ENCODE measurements at places on chromosomes 7 and 10.

GRCh38 chr10:90179696-90180407 is 478.5 kb downstream of the KIF20B start:
- peak; percentile 20 for DNase-seq

DNA sequence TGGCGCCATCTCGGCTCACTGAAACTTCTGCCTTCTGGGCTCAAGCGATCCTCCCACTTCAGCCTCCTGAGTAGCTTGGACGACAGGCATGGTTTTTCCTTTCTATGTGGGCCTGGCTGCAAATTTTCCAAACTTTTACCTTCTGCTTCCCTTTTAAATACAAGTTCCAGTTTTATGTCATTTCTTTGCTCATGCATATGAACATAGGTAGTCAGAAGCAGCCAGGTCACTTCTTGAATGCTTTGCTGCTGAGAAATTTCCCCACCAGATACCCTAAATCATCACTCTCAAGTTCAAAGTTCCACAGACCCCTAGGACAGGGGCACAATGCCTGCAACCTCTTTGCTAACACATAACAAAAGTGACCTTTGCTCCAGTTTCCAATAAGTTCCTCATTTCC is 21.6 kb upstream of the RPEL1 start:
- DNase-seq: no peak

DNA sequence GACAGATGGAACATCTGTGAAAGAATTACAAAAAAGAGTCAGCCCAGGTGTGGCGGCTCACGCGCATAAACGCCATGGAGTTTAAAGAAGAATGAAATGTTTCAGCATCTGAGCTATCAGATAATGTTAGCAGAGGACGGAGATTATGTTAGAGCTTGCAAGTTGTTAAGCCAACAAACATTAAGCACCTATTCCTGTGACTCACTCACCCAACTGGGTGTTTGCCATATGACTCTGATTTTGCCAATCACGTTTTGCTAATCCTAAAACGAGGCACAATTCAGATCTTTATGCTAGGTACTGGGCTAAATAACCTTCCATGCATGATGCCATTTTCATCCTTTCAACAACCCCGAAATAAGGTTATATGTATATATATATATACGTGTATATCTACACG is 29.0 kb upstream of the CCNY start:
- DNase-seq: no peak

GRCh38 chr10:15035385-15036301 is 8.1 kb upstream of the OLAH start:
- DNase-seq: no peak

DNA sequence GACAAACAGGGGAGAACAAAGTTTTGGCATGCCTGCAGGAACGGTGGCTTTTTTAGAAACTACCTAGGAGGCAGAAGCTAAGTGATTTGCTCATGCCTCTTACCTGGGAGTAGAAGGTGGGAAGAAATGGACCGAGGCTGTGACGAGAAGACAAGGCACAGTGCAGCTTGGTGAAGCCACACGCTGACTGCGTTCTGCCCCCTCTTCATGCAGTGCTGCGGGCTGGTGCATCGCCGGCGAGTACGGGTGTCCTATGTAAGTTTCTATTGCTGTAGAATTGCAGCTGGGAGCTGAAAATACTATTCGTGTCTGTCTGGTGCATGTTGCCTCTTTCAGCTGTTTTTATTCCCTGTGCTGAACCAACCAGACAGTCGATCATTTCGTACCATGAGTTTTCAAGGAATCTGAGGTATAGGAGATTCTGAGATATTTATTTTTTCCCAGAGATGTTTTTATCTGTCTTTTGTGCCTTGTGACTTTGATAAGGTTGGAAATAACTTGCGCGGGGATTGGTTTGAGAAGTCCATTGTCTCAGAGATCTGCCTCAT is 120.9 kb downstream of the CACNB2 start:
- DNase-seq: no peak

GRCh38 chr7:70405241-70405640 is 726.7 kb upstream of the GALNT17 start:
- DNase-seq: no peak

GRCh38 chr10:5078547-5079180 is 15.6 kb upstream of the AKR1C3 start:
- peak; percentile 66 for DNase-seq

GRCh38 chr10:109487691-109488090 is 435.6 kb downstream of the XPNPEP1 start:
- no peak for DNase-seq

GRCh38 chr7:111593343-111593742 is 31.1 kb upstream of the IMMP2L start:
- DNase-seq: no peak

GRCh38 chr10:116973946-116974455 is 31.0 kb downstream of the SHTN1 start:
- no peak for DNase-seq

DNA sequence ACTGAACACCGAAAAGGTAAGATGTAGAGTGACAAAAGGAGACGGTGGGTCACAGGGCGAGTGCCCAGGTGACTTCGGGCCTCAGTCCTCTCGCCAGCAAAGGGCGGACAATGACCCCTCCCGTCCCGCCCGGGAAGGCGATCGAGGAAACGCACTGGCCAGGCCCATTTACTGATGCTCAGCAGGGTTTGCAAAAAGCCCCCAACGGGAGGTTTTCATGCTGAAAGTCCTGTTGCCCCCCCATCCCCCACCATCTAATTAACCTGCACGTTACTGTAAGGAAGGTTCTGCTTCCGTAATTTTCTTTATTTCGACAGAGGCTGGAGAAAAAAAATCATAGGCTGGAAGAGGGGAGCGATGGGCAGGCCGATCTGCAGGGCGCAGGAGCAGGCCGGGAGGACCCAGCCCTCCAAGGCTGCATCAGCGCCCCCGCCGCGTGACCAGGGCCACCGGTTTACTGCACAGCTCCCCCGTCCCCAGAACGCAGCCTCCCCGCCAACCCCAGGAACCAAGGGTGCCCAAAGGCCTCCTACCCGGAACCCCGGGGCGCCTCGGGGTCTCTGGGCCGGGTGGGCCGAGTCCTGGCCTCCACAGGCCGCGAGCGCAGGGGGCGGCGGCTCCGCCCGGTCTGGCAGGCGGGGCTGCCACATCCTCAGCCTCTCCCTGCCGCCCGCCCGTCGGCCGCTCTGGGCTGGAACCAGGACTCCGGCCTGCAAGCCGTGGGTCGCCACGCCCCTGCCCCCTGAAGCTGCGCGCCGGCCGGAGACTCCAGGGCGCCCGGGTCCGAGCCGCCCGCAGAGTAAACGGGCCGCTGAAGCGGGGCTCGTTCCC is 613 bp downstream of the OAT start:
- DNase-seq: peak; percentile 80

DNA sequence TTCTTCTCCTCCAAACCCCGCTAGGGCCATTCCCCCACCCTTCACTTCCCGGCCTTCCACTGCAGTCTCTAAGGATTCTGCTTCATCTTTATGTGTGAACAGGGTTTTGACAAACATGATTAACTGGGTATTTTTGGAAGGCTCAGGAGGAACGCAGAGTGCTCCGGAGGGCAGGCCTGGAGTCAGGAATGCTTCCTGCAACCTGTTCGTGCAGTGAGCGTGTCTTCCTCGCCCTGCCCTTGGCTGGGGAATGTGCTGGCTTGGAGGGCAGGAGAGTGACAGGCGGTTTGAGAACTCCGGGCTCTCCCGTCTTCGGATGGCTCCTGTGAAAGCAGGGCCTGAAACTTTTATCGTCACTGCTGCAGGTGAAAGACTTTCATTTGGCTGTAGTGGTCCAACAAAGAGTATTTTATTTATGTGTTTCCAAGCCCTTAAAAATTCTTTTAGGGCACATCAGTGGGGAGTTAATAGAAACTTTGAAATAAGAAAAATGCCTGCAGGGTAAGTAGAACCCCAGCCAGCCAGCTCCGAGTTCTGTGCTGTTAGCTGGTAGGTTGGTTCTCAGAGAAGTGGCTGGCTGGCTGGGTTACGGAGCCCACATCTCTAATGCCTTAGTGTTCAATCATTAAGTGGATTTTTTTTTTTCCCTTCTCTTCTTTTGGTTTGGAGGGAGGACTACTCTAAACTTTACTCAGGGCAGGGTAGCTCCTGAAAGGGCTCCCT is 51.0 kb downstream of the TCF7L2 start:
- no peak for DNase-seq

- no peak for DNase-seq
Measured at GRCh38 chr7:125746510-125746909, 816.9 kb upstream of the POT1 start.

GRCh38 chr10:18400201-18400905 is 251.0 kb downstream of the NSUN6 start:
- peak; percentile 11 for DNase-seq

- DNase-seq: no peak
Measured at GRCh38 chr10:56096226-56096517, 264.9 kb downstream of the ZWINT start.

DNA sequence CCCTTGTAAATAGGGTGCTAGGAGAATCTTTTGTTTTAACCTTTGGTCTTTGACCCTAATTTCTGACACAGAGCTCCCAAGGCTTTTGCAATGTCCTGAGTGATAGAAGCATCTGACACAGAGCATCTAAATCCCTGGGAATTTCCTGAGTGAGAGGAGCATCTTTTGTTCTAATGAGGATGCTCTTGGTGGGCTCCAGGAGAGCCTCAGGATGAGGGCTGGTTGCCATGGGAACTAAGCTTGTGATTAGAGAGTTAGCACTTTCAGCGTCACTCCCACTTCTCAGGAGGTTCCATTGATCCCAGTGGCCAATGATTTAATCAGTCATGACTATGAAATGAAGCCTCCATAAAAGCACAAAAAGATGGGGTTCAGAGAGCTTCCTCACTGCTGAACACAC is 264.8 kb downstream of the KIF20B start:
- no peak for DNase-seq

DNA sequence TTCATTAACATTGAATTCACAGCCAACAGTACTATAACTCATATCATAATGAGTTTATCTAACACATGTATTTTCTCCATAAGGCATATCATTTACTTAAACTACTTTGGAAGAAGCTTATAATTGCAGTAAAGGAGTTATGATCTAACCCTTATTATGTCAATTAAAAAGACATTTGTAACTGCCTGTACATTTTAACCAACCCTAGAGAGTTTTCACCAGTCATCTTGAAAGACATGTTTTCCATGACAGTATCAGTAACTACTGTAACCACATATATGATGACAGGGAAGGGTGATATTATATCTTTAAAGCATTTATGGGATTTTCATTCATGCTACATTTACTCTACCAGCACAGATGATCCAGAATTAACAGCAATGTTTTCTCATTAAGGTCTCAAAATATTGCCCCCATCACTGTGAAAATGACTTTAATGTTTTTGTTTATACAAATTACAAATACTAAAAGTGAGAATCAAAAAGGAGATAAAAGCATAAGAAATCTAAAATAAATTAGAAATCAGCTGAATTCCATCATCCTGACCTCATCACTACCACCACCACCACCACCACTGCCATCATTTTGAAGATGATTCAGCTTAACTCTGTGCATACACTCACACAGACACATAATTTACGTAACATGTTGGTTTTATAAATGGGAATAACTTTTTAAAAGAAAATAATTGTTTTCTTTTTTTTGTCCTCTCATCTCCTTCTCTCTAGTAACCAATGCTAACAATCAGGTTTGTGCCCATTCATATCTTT is 53.6 kb downstream of the MKLN1 start:
- no peak for DNase-seq

GRCh38 chr7:134826105-134826504 is 46.7 kb downstream of the CALD1 start:
- no peak for DNase-seq

DNA sequence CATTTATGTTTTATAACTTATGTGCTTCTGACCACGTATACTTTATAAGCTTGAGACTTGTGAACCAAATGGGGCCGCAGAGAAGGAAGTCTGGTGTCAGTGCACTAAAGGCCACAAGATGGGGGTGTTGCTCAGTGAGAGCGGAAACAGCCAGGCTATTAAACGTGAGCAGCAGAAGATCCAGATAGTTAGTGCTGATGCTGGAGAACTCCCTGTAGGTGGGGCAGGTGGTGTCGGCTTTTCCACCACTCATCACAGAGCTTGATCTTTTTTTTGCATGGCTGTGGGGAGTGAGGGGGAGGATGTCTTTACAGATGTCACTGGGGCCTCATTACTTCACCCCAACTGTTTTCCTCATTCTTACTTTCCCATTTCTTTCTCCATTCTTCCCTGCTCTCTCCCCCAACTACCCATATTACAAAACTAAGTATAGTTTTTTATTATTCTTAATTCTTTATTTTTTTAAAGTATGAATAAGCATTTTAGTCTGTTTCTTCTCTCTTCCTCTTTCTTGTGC is 34.7 kb downstream of the ACADSB start:
- DNase-seq: peak; percentile 79

DNA sequence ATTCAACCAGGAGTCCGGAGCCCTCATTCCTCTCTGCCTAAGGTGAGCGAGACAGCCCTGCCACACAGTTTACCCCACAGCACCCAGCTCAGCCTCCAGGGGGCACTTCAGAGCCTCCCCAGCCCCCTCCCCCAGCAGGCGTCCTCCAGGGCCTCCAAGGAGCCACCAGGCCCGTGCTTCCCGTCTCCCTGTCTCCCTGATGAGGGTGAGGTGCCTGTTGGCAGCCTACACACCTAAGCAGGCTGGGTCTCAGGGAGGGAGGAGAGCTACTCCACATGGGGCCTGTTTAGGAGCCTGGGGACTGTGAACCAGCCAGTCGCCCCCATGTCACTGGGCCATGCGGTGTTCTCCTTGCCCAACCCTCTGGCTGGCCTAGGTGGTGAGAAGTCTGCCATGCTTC is 28.9 kb upstream of the TRIM8 start:
- DNase-seq: peak; percentile 31

DNA sequence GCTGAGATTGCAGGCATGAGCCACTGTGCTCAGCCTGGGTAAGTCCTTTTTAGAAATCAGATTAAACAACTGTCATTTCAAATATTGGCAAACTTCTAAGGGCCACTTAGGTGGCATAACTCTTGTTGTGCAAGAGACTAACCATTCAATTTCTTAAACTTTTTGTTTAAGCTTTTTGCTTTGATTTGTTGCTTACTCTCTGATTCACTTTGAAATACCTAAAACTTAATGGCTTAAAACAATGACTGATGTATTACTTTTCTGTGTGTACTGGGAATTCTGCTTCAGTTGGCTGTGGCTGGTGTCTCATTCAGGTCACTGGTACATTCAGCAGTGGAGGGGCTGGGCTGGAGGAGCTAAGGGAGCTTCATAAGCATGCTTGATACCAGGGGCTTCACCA is 28.9 kb downstream of the ZNF25 start:
- DNase-seq: no peak

DNA sequence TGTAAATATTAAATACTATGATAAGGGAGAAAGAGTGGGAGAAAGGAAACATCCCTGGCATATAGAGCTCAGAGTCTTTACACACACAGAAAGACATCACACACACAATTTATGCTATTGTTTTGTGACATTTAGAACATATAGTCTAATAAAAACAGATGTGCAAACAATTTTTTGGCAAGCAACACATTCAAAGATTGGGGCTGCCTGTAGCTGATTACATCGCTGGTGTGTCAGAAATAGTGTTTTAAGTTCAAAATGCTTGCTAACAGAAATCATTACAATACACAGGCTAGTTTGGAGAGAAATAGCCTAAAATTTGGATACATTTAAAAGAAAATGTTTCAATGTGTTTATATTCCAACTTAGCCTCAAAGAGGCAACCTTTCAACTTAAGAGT is 256.7 kb upstream of the NPVF start:
- DNase-seq: no peak

- no peak for DNase-seq
Measured at GRCh38 chr7:28862595-28863272, 95.4 kb downstream of the TRIL start.
